Inflammatory macrophage (primary cell): ENCODE measurements at places on chromosomes 11 and 22.

GRCh38 chr11:68698993-68699392, 14.6 kb downstream of the GAL start:
- DNase-seq: no peak

GRCh38 chr11:56716379-56716854, 17.5 kb downstream of the OR9G1 start:
- DNase-seq: no peak

GRCh38 chr11:114466742-114467141, 27.5 kb downstream of the REXO2 start:
- no peak for DNase-seq

DNA sequence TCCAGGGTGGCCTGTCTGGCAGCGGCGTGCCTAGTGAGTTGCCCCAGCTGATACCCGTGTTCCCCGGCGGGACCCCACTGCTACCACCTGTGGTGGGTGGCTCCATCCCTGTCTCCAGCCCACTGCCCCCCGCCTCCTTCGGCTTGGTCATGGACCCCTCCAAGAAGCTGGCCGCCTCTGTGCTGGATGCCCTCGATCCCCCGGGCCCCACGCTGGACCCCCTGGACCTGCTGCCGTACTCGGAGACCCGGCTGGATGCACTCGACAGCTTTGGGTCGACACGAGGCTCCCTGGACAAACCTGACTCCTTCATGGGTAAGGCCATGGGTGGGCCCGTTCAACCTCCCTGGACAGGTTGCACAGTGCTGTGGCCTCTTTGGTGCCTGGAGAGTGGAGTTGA, 38.5 kb downstream of the ZC3H7B start:
- DNase-seq: no peak

DNA sequence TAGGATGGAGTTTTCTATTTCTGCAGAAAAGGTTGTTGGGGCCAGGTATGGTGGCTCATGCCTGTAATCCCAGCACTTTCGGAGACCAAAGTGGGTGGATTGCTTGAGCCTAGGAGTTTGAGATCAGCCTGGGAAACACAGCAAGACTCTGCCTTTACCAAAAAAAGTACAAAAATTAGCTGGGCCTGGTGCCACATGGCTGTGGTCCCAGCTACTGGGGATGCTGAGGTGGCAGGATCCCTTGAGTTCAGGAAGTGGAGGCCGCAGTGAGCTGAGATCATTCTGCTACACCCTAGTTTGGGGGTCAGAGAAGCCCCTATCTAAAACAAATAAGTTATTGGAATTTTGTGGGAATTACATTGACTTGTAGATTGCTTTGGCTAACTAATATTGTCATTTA, 71.7 kb downstream of the FDX1 start:
- DNase-seq: no peak

DNA sequence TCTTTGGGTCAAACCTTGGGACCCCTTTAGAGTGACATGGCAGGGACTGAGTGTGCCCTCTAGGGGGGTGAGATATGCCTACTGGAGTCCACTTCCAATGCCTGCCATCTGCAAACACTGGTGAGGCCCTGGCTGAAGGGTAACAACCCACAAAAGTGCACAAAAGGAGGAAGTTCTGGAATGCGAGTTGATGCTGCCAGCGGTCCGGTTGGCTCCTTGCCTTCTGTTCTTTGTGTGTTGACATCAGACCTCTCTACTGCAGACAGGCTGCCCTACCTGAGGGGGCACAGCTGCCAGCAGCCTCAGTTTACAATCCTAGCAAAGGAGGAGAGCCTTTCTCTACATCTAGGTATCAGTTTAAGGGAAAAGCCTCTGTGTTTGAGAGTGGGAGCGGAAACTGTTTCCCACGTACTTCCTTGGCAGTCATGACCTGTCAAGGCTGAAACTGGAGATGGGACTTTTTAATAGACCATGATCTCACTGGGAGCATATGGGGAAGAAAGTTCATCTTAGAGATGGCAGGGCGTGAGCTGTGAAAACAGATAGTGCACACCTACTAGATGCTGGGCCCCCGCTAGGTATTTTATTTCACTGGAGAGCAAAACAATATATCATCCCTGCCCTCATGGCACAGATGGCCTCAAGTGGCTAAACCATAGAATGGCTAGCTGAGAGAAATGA, 27.2 kb downstream of the BMAL1 start:
- peak; percentile 32 for DNase-seq

GRCh38 chr11:131303611-131304119, 66.8 kb upstream of the NTM start:
- no peak for DNase-seq

- DNase-seq: no peak
Observed at GRCh38 chr11:36002196-36002595, 58.3 kb downstream of the LDLRAD3 start.

GRCh38 chr11:128399251-128400121, 187.9 kb downstream of the ETS1 start:
- DNase-seq: peak; percentile 51

DNA sequence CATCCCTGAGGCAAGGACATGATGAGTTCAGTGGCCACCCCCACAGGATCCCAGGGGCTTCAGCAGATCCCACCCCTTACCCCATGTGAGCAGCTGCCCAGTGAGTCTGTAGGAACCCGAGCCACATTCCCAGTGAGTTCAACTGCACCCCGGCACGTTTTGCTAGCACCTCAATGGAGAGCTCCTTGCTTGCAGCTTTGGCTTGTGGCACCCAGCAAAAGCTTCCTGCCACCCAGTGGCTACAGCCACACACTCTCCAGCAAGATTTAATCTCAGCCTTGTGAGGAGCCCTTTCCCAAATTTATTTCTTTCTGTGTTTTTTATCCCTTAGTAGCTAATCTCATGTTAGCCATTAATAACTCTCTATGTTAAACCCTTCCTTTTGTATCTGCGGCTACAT, 4.0 kb downstream of the SAA1 start:
- no peak for DNase-seq

DNA sequence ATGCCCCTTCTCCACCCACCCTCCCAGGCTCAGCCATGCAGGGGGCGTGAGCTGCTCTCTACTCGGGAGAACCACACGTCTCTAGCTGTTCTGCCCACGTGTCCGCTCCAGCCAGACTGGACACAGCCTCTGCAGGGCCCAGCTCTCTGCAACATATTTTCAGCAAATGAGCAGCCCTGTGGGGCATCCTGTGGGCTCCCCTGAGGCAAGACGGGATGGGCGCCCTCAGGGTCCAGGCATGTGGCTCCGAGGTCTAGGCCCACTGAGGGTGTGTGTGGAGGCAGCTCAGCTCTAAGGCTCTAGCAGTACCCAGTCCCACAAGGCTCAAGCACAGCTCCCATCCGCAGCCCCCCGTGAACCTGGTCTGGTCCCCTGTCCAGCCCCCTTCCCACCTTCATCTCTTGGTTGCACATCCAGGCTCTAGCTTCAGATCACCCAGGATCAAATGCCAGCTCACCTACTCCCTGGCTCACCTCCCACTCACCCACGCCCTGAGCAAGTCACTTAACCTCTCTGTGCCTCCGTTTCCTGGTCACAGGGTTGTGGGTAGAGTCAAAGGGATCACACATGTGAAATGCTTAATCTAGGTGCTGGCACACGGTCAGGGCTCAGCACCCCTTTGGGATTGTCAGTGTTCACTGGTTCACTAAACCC, 57.8 kb upstream of the TCF20 start:
- DNase-seq: no peak

DNA sequence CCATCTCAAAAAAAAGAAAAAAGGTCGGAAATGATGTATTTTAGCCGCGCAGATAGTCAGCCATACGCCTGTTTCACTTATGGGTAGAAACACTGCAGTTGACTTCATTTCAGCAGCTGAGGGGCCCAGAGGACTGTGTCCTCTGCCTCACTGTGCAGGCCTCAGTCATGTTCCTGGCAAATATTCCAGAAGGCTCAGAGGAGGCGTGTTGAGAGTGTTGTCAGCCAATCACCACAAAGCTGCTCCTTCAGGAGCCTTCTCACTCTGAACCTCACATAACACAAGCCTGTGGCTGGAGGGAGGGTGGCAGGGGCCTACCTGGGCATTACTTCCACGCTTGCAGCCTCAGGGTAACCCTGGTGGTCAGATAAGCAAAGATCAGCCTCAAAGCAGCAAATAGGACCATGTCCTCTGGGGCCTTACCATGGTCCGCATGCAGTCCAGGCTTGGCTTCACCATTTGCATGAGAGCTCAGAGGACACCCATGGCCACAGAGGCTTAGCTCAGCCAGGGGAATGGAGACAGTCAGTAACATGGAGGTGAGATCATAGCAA, 17.3 kb upstream of the TREH start:
- DNase-seq: no peak

DNA sequence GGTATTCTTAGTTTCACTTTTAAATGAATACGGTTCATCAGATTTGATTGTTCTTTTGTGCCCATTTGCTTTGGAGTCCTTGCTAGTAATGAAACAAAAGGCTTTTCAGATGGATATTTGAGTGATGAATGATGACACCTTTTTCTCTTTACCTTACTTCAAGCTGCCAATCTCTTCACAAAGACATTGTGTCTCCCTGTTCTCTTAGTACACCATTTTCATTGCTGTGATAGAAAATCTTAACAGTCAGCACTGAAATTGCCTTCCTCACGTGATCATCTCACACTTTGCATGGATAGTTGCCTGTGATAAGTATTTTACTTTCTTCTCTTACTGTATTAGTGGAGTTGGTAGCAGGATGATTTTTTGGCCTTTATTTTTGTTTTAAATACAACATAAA, 396.6 kb downstream of the NELL1 start:
- no peak for DNase-seq

- DNase-seq: no peak
Observed at GRCh38 chr22:29867260-29867659, 15.7 kb upstream of the MTMR3 start.

DNA sequence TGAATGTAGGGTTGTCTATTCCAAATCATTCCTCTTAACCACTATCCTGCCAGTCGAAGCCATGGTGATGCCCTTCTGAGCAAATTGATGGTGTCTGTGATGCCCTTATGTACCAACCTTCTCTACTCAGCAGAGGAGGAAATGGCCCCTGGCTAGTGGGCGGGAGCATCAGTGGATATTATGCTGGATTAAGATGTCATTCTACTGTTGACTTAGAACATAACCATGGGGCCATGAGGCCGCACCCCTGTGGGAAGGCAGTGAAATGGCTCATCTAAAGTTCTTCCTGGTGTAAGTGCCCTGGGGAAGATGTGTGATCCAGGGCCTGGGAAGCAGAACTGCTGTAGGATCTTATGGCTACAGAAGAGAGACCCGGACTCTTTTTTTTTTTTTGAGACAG, 20.7 kb upstream of the P2RY2 start:
- DNase-seq: peak; percentile 43

DNA sequence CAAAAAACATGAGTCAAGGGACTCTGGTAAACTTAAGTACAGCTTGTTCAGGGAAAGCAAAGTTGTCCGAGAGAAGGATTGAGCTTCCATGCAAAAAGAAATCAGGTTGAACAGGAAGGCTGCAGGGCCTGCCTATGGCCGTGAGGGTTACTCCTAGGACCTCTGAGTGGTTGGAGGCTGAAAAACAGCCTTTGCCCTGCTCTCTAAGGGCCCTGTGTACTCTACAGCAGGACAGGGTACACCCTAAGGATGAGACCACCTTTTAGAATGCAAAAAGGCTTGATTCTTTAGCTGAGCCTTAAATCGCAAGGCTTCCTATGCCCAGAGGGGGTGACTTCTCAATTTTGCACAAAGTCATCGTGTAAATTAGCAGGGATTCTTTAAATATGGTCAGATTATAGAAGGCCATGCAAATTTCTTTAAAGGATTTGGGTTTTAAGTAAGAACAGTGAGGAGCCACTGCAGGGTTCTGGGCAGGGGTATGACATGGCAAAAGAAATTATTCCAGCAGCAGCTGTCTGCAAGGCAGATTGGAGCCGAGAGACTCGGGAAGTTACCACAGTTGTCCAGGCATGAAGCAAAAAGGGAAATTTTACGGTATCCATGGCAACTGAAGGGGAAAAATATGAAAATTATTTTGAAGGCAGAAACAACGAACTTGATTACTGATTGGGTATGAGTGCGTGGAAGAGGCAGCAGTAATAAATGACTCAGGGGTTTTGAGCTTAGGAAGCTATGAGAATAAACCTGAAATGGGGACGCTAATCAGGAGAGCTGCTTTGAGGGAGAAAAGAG, 91.8 kb downstream of the FAM76B start:
- peak; percentile 49 for DNase-seq
